ENCODE measurements at places on chromosomes 11 and 22.

- no peak for DNase-seq
Observed at GRCh38 chr11:76700177-76701100, 29.9 kb upstream of the LRRC32 start.

- no peak for DNase-seq
Observed at GRCh38 chr22:44355716-44356070, 42.9 kb upstream of the SHISAL1 start.

DNA sequence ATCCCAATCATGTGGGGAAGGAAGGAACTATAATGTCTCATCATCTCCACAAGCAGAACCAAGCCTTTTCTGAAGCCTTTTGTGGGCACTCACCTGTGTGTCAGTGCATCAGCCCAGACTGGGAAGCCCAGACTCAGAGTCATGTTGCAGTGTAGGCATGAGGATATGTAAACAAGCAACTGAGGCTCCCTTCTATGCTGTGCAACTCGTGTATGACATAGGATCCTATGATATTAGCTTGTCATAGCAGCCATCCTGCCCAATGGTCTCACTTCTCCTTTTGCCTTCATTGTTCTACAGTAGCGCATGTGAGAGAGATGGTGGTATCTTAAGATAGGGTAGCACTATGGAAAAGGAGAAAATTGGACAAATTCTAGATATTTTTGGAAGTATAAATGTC lies 103.4 kb upstream of the OLFML1 start:
- no peak for DNase-seq

- DNase-seq: no peak
Observed at GRCh38 chr22:20232781-20233180, 35.3 kb downstream of the RTN4R start.

GRCh38 chr11:132126973-132127899 lies 756.8 kb downstream of the NTM start:
- no peak for DNase-seq

GRCh38 chr11:115696563-115696962 lies 192.3 kb upstream of the CADM1 start:
- DNase-seq: no peak

DNA sequence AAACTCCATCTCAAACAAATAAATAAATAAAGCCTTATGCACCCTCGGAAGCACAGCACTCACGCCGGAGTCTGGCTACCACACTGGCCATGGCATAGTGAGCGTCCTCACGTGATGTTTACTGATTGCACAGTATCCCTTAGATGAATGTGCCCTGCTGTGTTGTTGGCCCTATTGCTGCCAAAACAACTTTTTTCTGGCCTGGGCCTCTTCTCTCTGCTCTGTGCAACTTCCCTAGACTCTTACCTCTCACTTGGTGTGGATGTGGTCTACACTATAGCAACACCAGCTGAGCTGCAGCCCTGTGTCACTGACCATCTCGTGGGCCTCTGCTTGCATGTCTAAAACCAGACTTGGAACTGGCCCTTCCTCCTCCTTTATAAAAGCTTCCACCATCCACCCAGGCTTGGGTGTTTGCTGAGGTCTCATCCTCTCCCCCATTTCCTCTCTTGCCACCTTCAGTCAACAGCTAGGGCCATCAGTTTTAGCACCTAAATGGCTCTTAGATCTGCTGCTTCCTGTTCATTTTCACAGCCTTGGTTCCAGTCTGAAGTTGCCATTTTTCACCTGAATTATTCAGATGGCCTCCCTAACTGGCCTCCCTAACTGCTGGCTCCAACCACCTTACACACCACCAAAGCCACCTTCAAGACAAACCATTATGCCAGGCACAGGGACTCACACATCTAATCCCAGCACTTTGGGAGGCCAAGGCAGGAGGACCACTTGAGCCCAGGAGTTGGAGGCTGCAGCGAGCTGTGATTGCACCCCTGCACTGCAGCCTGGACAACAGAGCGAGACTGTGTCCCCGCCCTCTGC lies 9.2 kb downstream of the ZNF74 start:
- DNase-seq: no peak

DNA sequence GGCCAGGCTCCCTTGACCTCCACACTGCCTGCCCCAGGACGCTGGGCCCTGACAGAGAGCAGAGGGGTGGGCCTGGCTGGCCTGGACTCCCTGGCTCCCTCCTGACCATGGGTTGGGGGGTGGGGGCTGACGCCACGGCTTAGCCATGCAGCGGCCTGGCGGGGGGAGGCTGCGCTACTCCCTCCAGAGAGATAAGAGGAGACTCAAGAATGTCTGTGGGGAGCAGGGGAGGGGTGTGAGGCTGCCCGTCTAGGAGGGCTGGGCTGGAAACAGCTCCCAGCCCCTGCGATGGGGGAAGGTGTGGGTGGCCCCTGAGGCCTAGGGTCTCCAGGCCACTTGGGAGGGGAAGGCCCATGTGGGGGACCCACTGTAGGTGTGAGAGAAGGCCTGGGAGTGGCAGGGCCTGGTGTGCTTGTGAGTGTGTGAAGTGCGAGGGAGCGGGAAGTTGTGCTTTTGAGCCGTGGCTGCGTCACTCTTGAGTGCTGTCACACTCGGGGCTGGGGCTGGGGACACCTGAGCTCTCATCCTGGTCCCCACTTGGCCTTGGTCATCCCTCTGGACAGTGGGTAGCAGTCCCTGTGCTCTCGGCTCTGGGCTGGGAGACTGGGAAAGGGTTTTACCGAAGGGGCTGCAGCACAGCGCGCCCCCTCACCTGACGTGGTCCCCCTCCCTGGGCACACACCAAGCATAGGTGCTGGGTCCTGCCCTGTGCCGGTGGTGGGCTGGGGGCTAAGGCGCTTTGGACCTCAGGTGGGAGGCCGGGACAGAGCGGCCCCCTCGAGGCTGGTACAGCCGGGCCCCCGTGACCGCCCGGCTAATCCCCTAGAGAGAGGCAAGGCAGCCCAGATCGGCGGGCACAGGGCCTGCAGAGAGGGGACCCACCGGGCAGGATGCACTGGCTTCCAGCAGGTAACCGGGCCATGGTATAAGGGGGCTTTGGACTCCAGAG lies 2.4 kb downstream of the MYRF start:
- DNase-seq: no peak

All from stimulated activated CD4-positive, alpha-beta T cell treated with anti-CD3 and anti-CD28 coated beads, Interleukin-15, amount 100 ng/mL, for 48 hours (primary cell).